ENCODE measurements at places on chromosomes 11 and 22.

DNA sequence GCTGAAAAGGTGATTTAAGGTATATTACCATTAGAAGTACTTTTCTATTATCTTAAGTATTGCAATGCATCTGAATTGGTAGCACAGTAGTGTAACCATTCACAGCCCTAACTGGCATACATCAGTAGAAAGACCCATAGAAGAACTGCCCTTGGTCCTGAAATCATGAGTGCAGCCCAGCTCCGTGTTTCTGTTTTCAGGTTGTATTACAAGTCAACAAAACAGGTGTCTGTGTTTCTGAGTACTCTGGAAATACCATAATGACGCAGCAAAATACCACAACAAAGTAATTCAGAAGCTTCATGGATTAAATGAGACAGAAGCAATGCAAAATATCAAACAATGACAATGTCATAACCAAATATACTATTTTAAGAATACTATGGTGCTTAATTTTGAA, 226.3 kb downstream of the OPCML start:
- no peak for DNase-seq

DNA sequence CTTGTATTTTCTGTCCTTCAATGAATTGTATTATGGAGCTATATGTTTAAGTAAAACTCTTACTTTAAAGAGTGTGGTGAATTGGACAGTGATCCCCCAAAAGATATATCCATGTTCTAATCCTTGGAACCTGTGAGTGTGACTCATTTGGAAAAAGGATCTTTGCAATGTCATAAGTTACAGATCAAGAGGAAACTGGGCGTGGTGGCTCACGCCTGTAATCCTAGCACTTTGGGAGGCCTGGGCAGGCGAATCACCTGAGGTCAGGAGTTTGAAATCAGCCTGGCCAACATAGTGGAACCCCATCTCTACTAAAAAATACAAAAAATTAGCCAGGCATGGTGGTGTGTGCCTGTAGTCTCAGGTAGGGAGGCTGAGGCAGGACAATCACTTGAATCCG, 36.7 kb downstream of the ELF5 start:
- no peak for DNase-seq

GRCh38 chr22:27647540-27647939, 154.0 kb downstream of the MN1 start:
- no peak for DNase-seq

GRCh38 chr11:114848027-114848426, 169.7 kb downstream of the NXPE2 start:
- DNase-seq, result no peak

DNA sequence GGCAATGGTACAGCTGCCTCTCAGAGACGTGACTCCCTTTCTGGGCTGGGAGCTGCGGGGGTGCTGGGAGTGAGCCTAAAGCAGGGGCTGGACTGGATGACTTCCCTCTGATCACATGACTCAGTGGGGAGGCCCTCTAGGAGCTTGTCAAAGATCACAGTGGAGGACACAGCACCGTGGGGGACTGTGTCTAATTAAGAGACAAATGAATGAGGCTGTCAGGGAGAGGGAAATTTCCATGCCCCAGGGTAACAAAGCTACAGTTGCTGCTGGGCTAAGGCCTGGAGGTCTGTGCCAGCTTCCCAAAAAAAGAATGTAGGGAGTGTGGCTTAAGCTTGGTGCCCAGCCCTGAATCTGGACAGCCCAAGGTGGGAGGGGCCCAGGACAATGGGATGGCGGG, 262.8 kb upstream of the PLET1 start:
- DNase-seq, result no peak

- no peak for DNase-seq
Observed at GRCh38 chr11:33334627-33335026, 77.4 kb downstream of the HIPK3 start.

DNA sequence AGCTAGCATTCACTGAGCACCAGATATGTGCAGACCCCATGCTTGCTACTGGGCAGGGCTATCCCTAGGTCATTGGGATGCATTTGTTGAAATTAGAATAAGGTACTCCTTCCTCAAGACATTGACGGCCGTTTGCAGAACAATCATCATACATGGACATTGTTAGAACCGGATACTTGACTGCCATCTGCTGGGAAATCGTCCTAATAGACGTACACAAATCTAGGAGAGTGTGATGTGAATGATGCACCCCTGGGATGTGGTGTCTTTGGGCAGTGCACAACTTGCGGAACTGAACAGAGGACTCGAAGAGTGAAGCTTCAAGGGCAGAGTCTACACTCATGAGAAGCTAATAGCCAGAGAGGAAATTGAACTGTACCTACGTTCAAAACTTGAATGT, 35.9 kb downstream of the MYO18B start:
- DNase-seq, result no peak

- DNase-seq, result no peak
Observed at GRCh38 chr11:746289-747157, 741 bp upstream of the TALDO1 start.

GRCh38 chr11:68570691-68571090, 110.1 kb downstream of the PPP6R3 start:
- no peak for DNase-seq

DNA sequence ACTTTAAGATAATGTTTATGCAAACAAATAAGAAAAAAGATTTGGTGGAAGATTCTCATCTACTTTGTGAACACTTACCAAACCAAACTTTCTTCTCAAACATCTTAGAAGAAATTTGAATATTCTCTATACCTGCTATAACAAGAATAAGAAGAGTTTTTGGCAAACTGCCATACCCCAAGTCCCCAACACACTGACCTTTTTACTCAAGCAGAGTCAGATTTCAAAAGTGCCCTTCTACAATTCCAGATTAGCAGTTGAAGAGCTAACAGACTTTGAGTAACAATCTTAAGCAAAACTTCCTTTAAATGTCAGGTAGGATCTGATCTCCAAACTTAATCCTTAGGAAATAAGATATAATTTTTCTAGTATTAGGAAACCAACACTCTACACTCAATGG, 33.9 kb downstream of the TSG101 start:
- DNase-seq, result no peak
